Activated CD4-positive, alpha-beta T cell treated with anti-CD3 and anti-CD28 coated beads, Interleukin-2, amount 50 U/mL, for 24 hours (primary cell): ENCODE measurements at places on chromosomes 2 and 18.

DNA sequence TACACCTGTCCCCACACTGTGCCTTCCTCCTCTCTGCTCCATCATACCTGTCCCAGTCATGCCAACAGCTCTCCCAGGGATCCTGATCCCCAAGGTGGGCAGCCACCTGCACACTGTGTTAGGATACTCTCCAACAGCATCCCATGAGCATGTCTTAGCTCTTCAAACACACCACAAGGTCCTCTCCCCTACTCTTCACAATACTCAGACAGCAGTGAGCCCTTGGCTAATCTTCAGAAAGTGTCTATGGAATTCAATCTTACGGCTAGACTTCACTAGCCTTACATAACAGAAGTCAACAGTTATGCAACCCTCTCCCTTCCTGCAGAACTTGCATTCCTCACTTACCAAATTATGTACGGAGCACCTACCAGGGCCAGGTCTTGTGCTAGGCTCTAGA lies 79.9 kb downstream of the MYO5B start:
- no peak for DNase-seq

DNA sequence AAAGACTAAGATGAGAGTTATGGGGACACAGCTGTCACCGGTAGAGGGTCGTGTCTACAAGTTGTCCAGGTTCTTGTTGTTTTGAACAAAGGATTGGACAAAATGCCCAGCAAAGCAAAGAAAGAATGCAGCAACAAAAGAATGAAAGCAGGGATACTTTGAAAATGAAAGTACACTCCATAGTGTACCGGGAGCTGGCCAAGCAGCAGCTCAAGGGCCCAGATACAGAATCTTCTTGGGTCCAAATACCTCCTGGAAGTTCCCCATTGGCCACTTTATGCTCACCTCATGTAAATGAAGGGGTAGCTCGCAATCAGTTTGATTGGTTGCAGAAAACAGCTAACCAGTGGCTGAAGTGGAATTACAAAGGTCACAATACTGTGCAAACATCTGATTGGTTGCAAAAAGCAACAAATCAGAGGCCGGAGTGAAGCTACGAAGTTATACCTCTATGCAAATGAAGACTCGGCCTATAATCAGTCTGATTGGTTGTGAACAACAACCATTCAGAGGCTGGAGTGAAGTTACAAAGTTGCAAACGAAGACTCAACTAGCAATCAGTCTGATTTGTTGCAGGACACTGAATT lies 474.9 kb upstream of the TMEFF2 start:
- DNase-seq: no peak

DNA sequence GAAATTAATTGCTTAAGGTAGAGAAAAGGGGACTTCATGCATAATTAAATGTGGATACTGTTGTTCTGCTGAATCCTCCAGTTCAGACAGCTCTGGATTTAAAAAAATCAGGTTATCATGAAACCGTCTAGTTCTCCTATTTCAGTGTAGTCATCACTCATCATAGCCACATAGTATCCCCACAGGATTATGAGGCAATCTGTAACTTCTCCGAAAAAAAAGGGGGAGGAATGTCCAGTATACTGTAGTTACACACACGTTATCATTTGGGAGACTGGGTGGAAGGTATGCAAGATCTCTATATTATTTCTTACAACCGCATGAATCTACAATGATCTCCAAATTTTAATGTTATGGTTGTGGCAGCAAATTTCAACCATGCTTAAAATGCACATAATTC lies 114.0 kb downstream of the HIBCH start:
- DNase-seq: no peak

DNA sequence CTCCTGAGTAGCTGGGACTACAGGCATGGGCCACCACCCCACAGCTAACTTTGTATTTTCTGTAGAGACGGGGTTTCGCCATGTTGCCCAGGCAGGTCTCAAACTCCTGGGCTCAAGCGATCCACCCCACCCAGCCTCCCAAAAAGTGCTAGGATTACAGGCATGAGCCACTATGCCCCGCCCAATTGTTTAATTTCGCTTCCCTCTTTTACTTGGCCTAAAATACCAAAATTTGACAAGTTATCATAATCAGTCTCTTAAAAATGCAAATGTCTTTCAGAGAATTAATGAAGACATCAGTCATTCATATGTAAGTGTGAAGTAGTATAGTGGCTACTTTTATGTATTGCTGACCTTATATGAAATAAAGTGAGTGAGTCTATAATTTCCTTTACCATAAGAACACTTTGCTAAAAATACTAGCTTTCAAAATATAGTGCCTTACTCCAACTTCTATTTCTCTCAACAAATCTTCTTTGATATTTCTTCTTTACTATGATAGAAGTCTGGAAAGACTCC lies 9.8 kb downstream of the FBXO11 start:
- DNase-seq: no peak

GRCh38 chr2:100416397-100416934 lies 1.0 kb downstream of the CHST10 start:
- DNase-seq: no peak

DNA sequence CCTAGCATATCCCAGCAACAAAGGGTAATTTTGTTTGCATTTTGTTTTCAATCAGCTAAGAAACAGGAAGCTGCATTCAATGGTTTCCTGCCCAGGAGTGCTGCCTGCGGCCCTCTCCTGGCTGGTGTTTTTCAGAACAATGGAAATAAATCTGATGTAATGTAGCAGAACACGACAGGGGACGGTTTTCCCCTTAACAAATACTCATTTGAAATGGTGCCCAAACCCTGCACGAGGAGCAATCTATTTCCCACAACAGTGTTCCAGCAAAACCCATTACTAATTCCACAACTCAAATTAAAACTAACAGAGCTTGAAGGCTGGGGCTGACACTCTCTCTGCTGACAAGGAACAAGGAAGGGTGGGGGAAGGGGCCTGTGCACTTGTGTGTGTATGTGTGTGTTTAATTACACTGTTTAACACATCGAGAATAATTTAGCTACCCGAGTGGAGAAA lies 8.7 kb downstream of the CAPN13 start:
- no peak for DNase-seq

GRCh38 chr2:224449212-224450147 lies 47.6 kb upstream of the FAM124B start:
- DNase-seq: no peak

DNA sequence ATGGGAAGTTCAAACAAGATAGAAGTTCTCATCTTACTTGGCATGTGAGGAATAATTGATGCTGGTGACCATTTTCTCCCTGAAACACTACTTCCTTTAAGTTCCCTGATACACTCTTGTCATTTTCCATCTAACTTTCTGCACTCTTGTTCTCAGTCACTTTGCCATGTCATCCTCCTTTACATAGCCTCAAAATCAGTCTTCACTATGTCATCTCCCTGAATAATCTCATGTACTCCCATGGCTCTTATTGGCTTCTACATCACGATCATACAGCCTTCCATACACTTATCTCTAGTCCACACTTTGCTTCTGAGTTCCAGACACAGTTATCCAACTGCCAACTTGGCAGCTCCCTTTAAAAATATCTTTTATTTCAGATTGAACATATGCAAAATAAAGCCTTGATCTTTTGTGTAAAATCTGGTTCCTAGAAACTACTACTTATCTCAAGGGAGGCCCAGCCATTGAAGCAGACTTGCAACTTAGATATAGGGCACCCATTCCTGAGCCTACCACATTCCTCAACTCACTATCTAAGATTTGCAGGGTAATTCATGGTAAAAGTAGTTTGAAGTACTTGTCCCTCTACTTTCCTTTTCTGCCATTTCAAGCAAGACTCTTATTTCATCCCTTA lies 1070.2 kb upstream of the NXPH2 start:
- no peak for DNase-seq

DNA sequence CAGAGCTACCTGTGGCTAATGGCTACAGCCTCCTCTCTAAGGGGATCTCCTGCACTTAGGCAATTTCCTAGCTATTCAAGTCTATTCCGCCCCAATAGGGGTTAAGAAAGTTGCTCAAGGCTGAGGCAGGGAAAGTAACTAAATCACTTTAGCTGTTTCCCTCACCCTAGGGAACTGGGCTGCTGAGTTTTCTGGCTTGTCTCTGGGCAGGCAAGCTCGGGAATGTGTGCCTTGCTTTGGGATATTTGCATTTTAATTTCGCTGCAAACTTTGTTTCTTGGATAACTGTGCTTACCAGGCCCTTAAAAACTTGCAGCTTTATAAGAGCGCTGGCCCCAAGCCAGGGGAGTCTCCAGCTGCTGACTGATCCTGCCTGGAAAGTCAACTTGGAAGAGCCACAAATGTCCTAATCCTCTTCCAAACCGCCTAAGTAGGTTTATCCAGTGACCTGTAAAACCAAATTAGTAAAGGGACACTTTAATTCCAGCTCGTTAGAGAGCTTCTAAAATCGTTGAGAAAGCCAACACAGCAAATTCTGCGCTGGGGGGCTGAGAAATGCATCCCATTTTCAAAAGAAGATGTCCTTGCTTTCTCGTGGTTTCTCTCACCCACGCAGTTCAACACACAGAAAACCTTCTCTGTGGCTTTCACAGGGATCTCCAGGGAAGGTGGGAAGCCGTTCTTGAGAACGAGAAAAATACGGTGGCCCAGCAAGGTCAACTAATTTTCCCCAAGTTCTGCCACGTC lies 59.5 kb upstream of the SP3 start:
- DNase-seq: no peak

DNA sequence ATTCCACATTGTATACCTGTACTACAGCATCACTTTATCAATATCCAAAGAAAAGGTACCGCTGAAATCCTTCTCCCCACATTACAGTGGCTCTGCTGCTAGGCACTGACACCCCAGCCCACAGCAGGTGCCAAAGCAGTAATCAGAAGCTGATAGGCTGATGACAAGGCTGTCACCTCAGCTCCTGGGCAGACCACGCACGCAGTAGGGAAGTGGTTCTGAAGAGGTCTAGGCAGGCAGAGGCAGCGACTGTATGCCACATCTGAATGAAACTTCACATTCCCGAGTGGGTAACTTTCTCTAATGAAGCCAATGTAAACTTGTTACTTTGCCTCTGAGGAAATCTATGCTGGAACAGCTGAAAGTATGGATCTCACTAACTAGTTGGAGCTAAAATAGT lies 113.0 kb downstream of the MEP1B start:
- no peak for DNase-seq

- no peak for DNase-seq
Observed at GRCh38 chr2:158297606-158298005, 158.9 kb downstream of the CCDC148 start.

- DNase-seq: no peak
Observed at GRCh38 chr2:7053650-7054265, 136.5 kb downstream of the RNF144A start.

GRCh38 chr2:20019747-20020146 lies 7.3 kb upstream of the MATN3 start:
- no peak for DNase-seq

DNA sequence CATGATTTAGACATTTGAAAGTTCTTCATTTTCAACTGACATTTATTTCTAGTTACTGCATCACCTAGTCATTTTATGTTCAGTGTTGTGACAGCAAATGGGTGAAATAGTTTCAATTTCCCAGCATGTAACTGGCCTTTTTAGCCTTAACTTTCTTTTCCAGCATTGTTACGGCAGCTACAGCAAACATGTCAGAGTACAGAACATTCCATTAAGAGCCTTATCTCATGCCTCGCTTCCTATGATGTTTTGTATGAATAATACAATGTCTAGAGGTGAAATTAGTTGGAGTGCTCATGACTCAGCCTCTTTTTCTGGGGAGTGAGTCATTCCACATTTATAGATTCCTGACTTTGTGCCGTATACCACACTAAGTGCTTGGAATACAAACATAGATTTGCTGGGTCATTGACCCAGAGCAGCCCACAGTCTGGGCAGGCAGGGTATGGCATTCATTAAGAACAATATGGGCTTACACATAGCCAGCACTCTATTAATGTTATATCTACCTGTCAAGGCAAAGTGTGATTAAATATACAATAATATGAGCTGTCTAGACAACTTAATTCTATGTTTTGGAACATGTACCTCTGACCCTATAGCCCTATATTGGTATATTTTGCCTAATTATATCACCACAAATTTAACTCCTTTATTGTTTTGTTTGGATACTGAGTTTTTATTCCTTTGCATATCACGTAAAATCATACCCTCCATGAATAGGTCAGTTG lies 72.2 kb downstream of the MAP2 start:
- no peak for DNase-seq

GRCh38 chr2:100924520-100925451 lies 77.3 kb upstream of the RPL31 start:
- DNase-seq: no peak

DNA sequence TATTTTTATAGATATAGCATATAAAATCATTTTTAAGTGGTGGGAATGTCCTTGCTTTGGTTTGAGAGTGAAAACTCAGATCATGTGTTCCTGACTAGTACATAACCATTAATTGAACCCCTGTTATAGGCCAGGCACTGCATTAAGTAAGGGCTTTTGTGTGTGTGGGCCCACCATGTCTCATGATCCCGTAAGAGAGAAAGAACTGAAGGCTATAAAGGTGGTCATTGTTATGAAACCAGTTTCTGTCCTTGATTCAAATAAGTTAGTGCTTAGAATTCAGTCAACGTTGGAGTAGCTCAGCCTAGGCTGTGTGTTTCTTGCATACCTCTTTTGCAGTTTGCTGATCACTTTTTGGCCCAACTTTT lies 91.5 kb downstream of the LIMS1 start:
- DNase-seq: no peak

GRCh38 chr2:100199421-100199820 lies 57.0 kb upstream of the AFF3 start:
- DNase-seq: no peak

DNA sequence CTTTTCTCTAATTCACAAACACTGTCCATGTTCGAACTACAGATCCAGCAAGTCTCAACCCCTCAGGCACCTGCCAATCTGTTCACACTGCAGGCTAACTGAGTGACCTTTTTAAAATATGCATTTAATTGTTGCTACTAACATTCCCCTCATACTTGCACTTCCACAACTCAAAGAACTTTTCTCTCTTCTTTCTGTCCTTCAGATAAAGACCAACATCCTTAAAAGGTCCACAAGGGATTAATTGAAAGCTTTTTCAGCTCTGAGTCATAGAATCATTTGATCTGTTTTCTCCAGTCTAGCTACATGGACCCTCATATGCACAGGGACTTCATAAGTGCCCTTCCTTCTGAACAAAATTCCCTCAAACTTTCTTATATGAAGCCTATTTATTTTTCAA lies 1321.2 kb downstream of the DPP10 start:
- no peak for DNase-seq

- no peak for DNase-seq
Observed at GRCh38 chr18:24631243-24632025, 171.0 kb downstream of the HRH4 start.

- no peak for DNase-seq
Observed at GRCh38 chr2:16546128-16546754, 119.4 kb downstream of the CYRIA start.

- DNase-seq: no peak
Observed at GRCh38 chr2:75807992-75808391, 97.3 kb upstream of the GCFC2 start.
